Fibroblast of upper back skin (primary cell): ENCODE measurements at places on chromosomes 7 and 10.

- DNase-seq, result peak; percentile 76
Measured at GRCh38 chr7:158617737-158618128, 30.1 kb upstream of the PTPRN2 start.

GRCh38 chr7:98567991-98568390, 49.1 kb upstream of the NPTX2 start:
- no peak for DNase-seq

GRCh38 chr7:38658921-38659320, 27.7 kb upstream of the AMPH start:
- DNase-seq, result peak; percentile 50

DNA sequence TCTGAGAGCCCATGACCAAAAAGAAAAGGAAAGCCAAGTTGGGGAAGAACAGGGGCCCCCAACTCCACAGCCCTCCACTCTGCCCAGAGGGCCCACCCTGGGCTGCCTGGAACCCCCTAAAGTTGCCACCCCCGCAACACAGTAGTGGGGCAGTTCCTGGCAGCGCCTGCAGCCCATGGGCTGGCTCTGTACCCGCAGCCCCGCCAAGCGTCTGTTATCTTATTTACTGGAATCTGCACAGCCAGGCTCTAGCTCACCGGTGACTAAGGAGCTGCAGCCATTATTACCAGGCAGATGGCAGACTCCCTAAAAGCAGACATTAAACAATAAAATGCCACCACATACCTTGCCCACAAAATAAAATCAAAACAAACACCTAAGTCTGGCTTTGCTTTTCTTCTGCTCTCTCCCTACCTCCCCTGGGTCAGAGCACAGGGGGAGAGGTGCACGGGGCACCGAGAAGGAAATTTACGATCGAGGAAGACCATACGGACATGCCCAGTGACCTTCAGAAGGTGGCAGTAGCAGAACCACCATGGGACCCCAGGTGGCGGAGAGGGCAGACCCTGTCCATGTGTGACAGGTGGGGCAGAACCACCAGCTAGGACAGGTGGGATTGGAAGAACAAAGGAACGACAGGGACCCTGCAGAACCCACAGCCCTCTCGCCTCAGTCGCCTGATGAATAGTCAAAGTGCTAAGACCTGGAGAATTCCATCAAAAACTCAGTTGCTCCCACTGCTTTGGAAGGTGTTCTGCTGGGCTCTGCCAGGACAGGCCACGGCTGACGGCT, 66.3 kb downstream of the PRKAG2 start:
- no peak for DNase-seq
